ENCODE measurements at places on chromosomes 16 and 17. TPM values are rescaled to one million over a fixed set of nuclear protein-coding genes. Genes with fewer than 3 reads are reported as not detected.

- no peak overlapping the region for H3K4me3 ChIP-seq
- no peak for DNase-seq
- H3K27ac ChIP-seq, result no peak overlapping the region
- H3K27me3 ChIP-seq, result no peaks in the 10 kb centered on the region
- peaks cover 2% of the 10 kb centered on the region for H3K36me3 ChIP-seq
- no peaks in the 10 kb centered on the region for H3K4me1 ChIP-seq
These were observed 39.4 kb upstream of the CHMP6 start for GRCh38 chr17:80952291-80952690.

DNA sequence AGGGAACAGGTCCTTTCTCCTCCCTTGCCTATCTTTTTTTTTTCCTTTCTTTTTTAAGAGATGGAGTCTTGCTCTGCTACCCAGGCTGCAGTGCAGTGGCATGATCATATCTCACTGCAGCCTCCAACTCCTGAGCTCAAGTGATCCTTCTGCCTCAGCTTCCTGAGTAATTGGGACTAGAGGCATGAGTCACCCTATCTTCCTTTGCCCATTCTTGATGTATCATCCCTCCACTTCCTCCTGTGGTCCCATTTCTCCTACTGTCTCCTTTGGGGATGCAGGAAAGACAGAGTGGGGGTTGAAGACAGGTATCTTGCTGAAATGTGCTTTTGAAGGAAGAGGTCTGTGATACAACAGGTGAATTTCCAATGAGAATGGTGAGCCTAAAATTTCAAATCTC is 5.5 kb downstream of the MYO19 start:
- H3K27me3 ChIP-seq, result no peaks in the 10 kb centered on the region
- H3K4me1 ChIP-seq, result peaks cover 4% of the 10 kb centered on the region
- no peak for DNase-seq
- peaks cover 25% of the 10 kb centered on the region for H3K36me3 ChIP-seq
- no peak overlapping the region for H3K27ac ChIP-seq

Gene CCL1
- total RNA-seq, result not detected

DNA sequence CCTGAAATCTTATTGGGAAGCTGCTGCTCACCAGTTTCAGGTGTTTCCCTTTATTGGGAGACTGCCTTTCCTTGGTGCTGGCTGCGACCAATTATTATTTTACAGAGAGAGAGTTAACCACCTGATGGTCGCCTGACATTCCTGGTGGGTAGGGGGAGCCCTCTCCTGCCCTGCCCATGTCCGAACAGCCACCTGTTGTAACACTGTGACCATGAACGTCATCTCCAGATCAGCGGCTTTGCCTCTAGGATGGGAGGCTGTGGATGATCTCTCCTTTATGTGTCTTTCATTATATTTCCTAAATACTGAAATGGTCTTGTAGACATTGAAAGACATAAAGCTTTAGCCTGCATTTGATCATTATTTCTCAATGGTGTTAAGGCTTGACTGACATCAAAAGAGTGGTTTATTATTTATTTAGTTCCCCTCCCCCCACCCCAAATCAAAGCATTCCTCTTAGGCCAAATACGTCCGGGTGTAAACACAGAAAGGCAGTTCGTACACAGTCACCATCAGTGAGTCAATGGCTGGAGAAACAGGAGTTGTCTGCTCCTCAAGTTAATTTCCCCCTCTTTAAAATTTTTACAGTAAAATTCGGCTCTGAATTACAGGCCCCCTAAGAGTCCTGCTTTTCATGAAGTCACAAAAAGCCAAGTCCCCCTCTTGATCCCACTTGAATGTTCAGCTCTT is 57.8 kb upstream of the CACNG5 start:
- H3K36me3 ChIP-seq, result no peaks in the 10 kb centered on the region
- no peak overlapping the region for H3K4me3 ChIP-seq
- DNase-seq, result no peak
- H3K4me1 ChIP-seq, result peaks cover 37% of the 10 kb centered on the region
- H3K27me3 ChIP-seq, result no peaks in the 10 kb centered on the region

Gene KRTAP9-8
- not detected for total RNA-seq

DNA sequence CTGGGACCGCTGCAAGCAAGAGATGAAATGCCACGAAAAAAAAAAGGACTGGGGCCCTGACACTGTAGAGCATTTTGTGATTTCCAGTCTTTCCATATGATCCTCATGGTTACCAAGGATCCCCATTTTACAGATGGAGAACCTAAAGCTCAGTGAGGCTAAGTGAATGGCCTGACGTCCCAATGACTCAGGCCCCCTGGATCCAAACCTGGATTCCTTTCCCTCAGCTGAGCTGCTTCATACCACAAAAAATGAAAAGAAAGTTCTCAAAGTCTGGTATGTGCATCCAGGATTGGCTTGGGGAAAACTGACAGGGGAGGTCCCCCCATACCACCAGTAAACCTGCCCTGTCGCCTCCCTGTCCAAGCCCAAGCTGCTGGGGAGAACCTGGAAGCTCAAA is 80.5 kb downstream of the TEX14 start:
- H3K4me3 ChIP-seq, result no peak overlapping the region
- H3K4me1 ChIP-seq, result no peaks in the 10 kb centered on the region
- H3K36me3 ChIP-seq, result no peaks in the 10 kb centered on the region
- DNase-seq, result no peak

Gene PRSS36
- total RNA-seq, result 6.6 TPM

Gene KRTAP4-1
- not detected for total RNA-seq

DNA sequence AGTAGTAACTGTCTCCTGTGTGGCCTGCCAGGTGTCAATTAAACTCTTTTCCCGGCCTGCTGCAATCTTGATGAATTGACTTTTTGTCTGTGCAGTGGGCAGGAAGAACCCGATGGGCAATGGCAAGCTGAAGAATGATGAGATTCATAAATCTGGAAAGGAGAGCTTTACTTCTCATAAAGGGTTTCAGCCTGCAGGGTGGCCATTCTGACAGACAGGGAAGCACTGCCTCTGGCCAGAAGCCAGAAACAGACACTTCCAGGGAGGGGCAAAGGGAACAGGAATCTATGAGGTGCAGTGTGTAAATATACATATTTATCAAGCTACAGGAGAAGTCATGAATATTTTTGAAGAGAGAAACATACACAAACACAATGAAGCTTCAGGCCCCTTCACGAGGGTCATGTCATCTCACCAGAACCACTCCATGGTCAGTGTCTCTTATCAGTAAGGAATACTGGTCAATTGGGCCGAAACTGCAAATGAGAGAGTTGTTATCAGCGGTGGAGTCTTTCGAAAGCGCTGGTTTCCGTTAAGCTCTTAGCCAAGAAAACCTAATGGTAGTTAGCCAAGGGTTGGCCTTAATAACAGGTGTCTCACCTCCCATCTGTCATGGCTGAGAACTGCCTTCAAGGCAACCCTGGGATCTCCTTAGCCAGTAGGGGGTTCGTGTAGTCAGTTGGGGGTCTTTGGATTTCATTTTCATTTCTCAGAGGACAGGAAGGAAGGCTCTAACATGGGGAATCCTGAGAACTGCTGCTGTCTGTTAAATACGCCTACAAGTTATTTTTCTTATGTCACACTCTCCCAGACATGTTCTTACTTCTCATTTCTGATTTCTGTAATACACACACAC is 1.2 kb upstream of the NARF start:
- H3K27me3 ChIP-seq, result no peaks in the 10 kb centered on the region
- no peak for DNase-seq
- peaks cover 9% of the 10 kb centered on the region for H3K36me3 ChIP-seq
- H3K4me1 ChIP-seq, result peaks cover 13% of the 10 kb centered on the region
- peak overlapping the region; percentile 100 for H3K27ac ChIP-seq

GRCh38 chr16:30777591-30778297 is 9.3 kb downstream of the ZNF629 start:
- no peak for DNase-seq
- H3K27ac ChIP-seq, result no peak overlapping the region
- H3K27me3 ChIP-seq, result no peaks in the 10 kb centered on the region
- no peak overlapping the region for H3K4me3 ChIP-seq

DNA sequence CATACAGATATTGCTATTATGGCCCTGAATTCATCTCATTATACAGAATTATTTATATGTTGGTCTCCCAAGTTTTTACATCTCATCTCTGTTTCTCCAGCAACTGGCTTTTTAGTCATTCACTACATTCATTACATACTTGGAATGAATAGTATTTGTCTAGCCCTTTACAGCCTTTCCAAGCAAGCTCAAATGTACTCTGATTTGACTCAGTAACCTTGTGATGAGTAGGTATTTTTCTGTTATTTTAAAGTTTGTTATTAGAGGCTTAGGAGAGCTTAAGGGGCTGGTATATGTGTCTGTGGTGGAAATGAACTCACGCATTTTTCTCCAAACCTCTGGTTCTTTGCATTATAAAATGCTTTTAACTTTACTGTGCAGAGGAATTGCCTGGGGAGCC is 224.7 kb downstream of the SNX29 start:
- no peaks in the 10 kb centered on the region for H3K27me3 ChIP-seq
- peaks cover 23% of the 10 kb centered on the region for H3K4me1 ChIP-seq
- H3K27ac ChIP-seq, result peak overlapping the region; percentile 52
- no peak for DNase-seq

DNA sequence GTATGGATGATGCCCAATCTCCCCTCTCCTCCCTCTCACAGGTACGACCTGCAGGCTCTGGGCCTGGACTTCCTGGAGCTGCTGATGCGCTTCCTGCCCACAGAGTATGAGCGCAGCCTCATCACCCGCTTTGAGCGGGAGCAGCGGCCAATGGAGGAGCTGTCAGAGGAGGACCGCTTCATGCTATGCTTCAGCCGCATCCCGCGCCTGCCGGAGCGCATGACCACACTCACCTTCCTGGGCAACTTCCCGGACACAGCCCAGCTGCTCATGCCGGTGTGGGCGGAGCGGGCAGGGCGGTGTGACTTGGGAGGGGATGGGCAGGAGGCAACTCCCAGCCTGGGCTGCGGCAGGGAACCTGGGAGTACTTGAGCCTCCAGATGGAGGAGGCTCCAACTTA is 18.1 kb downstream of the SPATA32 start:
- no peak overlapping the region for H3K27ac ChIP-seq
- H3K4me1 ChIP-seq, result peaks cover 20% of the 10 kb centered on the region
- H3K27me3 ChIP-seq, result no peaks in the 10 kb centered on the region
- no peak overlapping the region for H3K4me3 ChIP-seq
- DNase-seq, result no peak

Gene TRIM72
- total RNA-seq, result under 0.01 TPM

DNA sequence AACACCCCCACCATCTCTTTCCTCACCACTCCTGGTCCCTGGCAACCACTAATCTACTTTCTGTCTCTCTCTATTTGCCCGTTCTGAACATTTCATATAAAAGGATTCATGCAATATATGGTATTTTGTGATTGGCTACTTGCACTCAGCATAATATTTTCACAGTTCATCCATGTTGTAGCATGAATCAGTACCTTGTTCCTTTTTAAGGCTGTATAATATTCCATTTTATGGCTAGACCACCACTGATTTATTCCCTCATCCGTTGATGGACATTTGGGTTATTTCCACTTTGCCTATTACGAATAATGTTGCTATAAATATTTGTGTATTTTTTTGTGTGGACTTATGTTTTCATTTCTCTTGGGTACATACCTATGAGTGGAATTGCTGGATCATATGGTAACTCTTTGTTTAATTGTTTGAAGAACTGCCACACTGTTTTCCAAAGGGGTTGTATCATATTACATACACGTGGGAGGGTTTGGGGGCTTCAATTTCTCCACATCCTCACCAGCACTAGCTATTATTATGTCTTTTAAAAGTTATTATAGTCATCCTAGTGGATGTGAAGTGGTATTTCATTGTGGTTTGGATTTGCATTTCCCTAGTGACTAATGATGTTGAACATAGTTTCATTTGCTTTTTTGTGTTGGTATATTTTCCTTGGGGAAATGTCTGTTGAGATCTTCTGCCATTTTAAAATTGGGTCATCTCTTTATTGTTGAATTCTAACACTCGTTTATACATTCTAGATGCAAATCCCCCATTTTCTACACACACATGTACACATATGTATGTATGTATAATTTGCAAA is 26.3 kb downstream of the SEC14L5 start:
- H3K36me3 ChIP-seq, result no peaks in the 10 kb centered on the region
- no peak for DNase-seq
- no peak overlapping the region for H3K4me3 ChIP-seq
- no peak overlapping the region for H3K27ac ChIP-seq

- H3K36me3 ChIP-seq, result no peaks in the 10 kb centered on the region
- H3K27ac ChIP-seq, result no peak overlapping the region
- H3K27me3 ChIP-seq, result no peaks in the 10 kb centered on the region
- H3K4me1 ChIP-seq, result no peaks in the 10 kb centered on the region
- no peak overlapping the region for H3K4me3 ChIP-seq
These were observed 14.2 kb upstream of the MARCHF10 start for GRCh38 chr17:62822080-62822904.

- H3K36me3 ChIP-seq, result no peaks in the 10 kb centered on the region
- H3K27me3 ChIP-seq, result no peaks in the 10 kb centered on the region
- DNase-seq, result peak; percentile 29
- peak overlapping the region; percentile 80 for H3K4me3 ChIP-seq
- H3K27ac ChIP-seq, result peak overlapping the region; percentile 69
These were observed 1.6 kb downstream of the ZNF423 start for GRCh38 chr16:49854188-49854795.

DNA sequence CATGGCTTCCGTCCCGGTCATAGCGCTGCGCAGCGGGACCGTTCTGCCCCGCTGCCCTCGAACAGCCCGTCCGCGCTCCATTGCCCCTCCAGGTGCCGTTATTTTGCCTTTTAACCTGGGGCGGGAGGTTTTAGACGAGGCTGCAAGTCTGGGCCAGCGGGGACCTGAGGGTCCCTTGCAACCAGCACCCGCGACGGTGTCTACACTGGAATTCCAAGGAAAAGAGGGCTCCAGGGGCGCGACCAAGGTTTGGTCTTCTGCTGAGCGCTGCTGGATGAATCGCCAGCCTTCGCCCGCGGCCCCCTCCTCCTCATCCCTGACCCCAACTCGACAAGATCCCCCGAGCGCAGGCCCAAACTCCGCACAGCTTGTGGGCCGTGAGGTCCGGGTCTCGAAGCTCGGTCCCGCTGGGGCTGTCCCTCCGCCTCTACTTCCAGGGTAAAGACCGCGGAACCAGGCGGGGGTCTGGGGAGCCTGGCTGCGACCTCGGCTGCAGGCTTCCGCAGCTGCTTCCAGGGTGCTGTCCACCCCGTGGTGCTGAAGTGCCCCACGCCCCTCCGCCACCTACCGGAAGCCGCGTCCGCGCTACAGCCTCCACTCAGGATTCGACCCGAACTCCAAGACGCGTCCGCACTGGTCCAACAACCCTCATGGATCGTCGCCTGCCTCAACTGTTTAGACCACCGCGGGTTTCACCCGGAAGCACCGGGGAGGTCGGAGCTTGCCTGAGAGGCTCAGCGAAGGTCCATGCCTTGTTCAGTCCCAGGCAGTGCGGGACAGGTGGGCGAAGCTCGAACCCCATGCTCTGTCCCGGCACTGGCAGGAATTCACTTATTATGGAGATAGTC is 10.1 kb upstream of the CA4 start:
- peak; percentile 61 for DNase-seq
- peaks cover 8% of the 10 kb centered on the region for H3K4me1 ChIP-seq
- no peak overlapping the region for H3K4me3 ChIP-seq

Gene SBK1
- 2.8 TPM for total RNA-seq

DNA sequence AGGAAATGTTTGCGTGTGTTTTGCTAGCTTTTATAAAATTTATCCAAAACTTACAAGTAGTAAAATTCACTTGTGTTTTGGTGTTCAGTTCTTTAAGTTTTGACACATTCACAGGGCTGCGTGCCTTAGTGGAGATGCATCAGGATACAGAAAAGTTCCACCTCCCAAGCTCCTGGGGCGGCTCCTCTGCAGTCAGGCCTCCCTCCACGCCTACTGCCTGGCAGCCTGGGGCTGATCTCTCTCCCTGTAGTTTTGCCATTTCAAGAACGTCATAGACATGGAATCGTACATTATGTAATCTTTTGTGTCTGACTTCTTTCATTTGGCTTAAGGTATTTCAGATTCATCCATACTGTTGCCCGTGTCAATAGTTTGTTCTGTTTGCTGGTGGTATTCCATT is 27.2 kb upstream of the IRF8 start:
- peaks cover 3% of the 10 kb centered on the region for H3K4me1 ChIP-seq
- H3K4me3 ChIP-seq, result no peak overlapping the region
- H3K27ac ChIP-seq, result no peak overlapping the region

Gene CAPNS2
- total RNA-seq, result 7.9 TPM

Measured in thyroid gland (tissue), 4 donors.